ENCODE measurements at places on chromosomes 7 and 10.

- DNase-seq: no peak
Observed at GRCh38 chr7:76182225-76182960, 19.3 kb upstream of the SRRM3 start.

GRCh38 chr10:104061196-104061595 is 24.5 kb downstream of the COL17A1 start:
- no peak for DNase-seq

- no peak for DNase-seq
Observed at GRCh38 chr10:103111918-103112877, 80.9 kb downstream of the NT5C2 start.

- no peak for DNase-seq
Observed at GRCh38 chr7:157910446-157910845, 573.6 kb downstream of the DNAJB6 start.

GRCh38 chr10:52348037-52348564 is 34.0 kb downstream of the DKK1 start:
- DNase-seq: no peak

DNA sequence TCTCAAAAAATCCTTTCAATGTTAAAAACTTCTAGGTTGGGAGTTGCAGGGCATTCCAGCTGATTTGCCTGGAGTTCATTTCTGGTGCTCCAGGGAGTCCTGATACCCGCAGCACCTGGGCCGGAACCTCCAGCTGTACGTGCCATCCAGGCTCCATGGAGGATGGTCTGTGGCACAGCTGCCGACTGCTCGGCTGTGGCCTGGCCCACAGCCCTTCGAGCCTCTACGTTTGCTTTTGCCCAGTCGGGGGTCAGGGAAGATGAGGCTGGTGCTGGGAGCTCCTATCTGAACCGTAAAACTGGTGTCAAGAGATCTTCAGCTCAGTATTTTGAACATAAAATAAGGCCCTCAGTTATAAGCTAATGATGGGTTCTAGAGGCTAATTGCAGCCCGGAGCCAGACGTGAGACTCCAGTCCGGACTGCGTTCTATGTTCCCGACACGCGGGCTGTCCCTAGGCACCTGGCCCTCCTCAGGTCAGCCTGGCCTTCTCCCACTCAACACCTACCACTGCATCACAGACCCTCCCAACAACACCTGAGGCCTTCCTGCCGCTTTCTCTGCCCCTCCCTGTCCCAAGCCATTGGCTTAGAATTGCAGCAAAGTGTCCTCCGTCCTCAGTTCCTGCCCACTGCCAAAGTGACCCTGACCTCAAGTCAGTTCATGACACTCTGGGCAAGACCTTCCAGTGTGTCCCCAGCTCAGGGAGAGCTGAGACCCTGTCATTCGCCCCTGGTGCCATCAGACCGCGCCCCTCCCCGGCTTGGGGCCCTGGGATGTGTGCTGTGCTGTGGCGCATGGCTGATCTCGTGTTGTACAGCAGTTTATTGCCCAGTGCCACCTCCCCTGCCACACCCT is 64.2 kb upstream of the DNAJB6 start:
- DNase-seq: no peak

DNA sequence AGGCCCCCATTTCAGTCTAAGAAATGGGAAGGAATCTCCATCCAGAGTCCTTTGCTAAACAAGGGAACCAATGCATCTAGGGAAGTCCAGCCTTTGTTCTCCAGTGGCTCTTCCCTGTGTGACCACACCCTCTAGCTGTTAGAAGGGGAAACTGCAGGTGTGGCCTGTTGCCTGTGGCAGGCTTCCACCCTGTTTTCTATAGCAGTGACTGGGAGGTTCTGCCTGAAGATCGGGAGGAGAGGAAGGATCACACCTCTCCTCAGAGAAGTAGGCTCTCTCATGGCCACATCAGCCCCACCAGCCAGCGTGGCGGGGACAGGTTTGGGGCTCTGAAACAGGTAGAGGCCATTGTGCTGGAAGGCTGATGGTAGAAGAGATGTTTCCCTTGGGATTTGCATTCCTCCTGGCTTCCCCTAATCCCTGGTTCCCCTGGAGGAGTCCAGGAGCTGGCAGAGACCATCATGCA is 47.7 kb upstream of the TRIM8 start:
- peak; percentile 57 for DNase-seq

DNA sequence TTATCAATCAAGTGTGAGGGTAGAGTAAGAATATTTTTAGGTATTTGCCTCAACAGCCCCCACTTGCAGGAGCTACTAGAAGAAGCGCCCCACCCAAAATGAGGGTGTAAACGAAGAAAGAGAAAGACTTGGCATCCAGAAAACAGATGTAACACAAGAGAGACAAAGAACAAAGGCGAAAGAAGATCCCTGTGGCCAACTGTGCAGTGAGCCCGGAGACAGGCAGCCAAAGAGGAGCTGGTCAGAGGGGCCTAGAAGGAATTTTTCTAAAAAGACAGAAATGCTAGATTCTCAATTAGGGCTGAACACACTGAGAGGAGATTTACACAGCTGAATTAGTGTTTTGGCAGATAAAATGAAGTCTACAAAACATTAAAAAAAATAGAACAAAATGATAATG is 29.6 kb upstream of the EIF5AL1 start:
- DNase-seq: no peak

DNA sequence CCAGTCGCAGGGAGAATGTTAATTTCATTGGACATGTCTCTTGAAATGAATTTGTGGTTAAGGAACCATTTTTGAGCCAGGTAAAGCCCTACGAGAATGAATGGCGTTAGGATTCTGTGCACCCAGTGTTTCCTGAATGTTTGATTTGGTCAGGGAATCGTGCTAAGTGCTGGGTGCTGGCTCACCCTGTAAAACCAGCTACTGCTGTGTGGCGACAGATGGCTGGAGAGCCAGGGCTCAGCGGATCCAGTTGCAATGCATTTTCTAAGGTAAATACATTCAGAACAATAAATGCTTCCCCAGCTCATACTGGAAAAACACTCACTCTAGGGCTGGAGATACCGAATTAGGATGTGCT is 355.5 kb downstream of the GLRX3 start:
- DNase-seq: no peak
